Left renal cortex interstitium (tissue), 4 donors: ENCODE measurements at places on chromosomes 7 and 10.

GRCh38 chr10:69312528-69312927, 34.2 kb downstream of the HK1 start:
- DNase-seq = no peak

DNA sequence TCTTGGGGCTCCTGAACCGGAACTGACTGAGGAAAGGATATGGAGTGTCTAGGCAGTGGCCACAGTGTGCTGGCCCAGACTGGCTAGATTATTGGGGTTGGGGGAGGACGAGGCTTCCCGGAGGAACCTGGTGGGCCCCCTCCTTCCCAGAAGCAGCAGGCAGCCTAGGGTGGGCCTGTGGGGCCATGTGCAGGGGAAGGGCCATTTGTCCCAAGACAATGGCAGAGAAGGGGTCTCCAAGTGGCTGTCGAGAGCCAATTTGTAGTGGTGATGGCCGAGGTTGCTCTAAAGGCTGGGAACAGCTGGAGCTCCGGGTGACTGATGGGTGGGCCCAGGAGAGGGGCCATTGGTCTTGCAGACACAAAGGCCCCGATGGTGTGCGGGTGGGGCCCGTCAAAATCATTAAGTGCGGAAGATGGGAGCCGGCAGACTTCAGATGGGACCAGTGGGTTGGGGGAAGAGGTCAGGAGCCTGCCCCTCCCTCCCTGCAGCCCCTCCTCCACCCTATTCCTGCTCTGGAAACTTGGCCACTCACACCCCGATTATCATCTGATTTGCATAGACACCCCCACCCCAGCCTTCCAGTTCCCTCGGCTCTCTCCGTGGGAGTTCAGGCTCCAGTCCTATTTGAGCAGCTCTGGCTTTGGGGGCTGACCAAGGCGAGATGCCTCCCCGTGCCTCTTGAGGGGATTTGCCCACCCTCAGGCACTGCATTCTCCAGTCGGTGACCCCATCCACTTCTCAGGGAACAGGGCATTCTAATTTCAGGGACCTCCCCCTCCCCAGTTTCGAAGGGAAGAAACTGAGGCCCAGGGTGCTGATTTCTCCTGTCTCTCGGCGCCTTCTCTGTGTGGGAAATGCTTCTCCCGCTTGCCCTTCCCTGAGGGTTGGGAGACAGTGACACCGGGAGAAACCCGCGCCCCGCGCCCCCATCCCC, 36.0 kb upstream of the PAX2 start:
- no peak for DNase-seq

- no peak for DNase-seq
Observed at GRCh38 chr10:74026428-74027015, 28.6 kb downstream of the VCL start.

DNA sequence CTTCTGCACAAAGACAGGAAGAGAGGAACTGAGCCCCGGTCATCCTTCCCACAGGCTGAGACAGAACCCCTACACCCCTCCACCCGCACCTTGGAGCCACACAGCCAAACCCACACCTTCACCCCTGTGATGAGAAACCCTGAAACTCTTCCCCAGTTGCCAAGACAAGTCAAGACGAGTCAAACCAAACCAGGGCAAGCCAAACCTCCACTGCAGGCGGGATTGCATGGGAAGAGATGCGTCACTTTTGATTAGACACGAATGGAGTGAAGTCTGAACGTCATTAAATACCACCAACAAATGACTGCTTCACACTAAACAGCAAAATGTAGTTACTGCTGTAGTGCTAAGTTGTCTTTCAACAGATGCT, 73.8 kb downstream of the PRPF18 start:
- DNase-seq = no peak

GRCh38 chr7:89377219-89377618, 581.7 kb upstream of the TEX47 start:
- DNase-seq = no peak

DNA sequence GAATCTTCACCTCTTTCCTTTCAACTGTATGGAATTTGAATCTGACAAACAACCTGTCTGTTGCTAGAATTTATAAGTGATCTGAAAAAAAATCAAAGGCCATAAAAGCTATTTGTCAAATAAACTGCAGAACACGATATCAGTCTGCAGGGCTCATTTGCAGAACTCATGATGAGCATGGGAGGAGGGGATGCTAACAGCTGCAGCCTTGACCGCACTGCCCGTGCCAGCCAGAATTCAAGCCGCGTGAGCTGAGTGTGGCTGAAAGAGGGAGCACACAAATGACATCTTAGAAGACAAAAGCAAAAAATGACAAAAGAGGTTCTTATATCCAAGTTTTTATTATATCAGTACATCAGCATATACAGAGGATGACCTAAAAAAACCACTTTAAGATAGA, 15.7 kb downstream of the LRRTM3 start:
- no peak for DNase-seq

DNA sequence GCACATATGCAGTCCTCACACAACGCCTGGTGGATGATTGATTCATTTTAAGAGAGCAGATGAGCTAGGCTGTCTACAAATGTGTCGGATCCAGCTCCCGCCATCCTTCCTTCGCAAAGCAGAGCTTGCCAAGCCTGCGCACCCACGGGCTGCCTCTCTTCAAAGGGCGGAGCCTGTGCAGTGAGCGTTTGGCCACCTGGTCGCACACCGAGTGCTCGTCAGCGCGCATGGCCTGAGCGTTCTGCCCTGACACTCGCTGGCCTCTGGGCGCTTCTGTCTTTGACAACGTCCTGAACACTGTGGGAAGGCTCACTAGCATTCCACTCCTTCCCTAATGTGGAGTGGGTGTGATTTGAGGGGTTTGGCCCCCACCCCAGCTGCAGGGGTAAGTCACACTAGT, 47.1 kb upstream of the TMEM72 start:
- DNase-seq = no peak

DNA sequence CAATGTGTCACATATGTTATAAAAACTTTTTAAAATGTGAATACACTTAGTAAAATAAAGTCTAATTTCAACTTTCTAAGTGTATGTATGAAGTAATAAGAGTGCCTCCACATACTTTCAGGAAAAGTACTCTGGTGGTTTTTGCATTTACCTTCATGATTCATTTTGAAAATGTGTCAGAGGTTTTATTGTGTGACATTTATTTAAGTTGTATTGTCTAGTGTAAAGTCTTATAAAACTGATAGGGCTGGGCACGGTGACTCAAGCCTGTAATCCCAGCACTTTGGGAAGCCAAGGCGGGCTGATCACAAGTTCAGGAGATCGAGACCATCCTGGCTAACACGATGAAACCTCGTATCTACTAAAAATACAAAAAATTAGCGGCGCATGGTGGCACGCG, 226.5 kb downstream of the ITGB1 start:
- DNase-seq = no peak

DNA sequence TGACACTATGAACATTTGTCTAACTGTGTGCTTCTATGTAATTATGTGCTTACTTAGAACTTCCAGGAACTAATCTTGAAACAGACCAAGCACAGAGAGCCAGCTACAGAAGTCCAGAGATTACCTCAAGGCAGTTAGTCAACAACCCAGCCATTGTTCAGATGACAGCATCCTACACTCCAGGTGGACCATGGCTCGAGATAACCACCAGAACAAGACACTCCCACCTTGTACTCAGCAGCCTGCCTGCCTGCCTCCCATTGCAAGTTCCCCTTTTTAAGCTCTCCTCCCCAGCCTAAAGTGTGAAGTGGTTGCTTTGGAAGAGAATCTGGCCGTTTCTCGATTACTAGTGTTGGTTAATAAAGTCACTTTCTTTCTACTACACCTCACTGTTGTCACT, 1080.6 kb upstream of the LRRN3 start:
- no peak for DNase-seq

- DNase-seq = no peak
Observed at GRCh38 chr10:76644476-76644875, 993.1 kb downstream of the KCNMA1 start.

DNA sequence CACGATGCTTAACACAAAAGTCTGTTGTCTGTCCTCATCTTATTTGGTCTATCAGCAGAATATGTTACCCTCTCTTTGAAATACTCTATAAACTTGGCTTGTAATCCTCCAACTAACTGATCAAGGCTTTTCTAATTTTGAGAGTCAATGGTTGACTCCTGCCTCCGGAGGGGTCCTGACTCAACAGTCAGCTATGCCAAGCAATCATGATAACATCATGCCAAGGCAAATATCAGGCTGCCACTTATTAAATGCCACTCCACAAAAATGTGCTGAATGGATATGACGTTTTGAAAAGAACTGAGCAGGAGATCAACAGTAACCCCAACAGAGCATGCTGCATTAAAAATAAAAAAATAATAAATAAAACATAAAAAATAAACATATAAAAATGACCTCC, 116.1 kb downstream of the PARD3 start:
- DNase-seq = no peak

- no peak for DNase-seq
Observed at GRCh38 chr10:123068087-123068853, 59.5 kb downstream of the ACADSB start.

GRCh38 chr7:112279042-112279441, 72.5 kb downstream of the ZNF277 start:
- no peak for DNase-seq

- DNase-seq = no peak
Observed at GRCh38 chr10:26685441-26685840, 12.1 kb upstream of the PDSS1 start.

- DNase-seq = peak; percentile 49
Observed at GRCh38 chr10:73576178-73576889, 14.8 kb downstream of the USP54 start.

DNA sequence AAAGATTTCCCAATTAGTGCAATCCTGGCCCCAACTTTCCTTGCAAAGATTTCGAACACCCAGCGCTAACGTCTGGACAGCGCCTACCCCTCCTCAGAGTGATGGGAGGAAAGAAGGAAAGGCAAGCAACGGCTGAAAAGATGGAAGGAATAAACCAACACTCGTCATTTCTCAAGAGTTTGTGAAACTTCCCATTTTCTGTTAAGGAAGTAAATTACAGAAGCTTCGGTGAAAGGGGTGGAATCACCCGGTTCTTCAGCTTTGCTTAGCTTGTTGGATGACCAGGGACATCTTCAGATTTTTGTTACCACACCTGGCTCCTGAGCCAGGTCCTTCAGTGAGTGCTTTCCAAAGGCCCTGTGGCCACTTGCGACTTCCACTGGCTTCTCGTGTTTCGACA, 313.1 kb downstream of the SKIDA1 start:
- DNase-seq = no peak

DNA sequence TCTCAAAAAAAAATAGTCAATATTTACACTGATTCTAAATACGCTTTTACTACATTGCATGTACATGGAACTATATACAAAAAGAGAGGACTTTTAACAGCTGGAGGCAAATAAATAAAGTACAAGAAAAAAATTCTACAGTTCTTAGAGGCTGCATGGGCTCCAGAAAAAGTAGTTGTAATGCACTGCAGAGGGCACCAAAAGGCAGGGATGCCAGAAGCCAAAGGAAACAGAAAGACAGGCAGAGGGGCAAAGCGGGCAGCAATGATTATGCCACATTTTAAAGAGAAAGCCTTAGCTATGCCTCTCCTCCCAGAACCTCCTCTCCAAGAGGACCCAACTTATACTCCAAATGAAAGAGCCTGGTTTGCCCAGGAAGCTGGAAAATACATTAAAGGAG, 11.6 kb upstream of the ADCK2 start:
- DNase-seq = no peak

GRCh38 chr10:46539596-46540411, 16.7 kb downstream of the GPRIN2 start:
- DNase-seq = no peak

DNA sequence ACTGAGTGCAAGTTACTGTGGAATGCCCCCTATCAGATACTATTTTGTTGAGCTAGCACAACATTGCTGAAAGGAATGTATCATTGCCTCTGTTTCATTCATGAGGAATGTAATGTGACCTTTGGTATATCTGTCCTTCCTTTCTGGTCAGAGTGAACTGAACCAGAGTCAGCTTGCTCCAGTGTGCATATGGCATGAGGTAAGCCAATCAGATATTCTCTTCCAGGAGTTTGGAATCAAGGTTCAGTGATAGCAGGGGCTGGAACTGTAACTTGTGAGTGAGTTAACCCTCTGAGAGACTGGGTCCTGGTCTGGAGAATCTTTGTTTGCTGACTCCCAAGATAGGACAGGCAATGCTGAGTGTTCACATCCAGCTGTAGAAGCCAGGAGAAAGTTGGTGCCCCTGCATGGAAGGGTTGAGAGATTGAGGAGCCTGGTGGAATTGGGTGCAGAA, 45.3 kb upstream of the OSBPL3 start:
- DNase-seq = no peak

DNA sequence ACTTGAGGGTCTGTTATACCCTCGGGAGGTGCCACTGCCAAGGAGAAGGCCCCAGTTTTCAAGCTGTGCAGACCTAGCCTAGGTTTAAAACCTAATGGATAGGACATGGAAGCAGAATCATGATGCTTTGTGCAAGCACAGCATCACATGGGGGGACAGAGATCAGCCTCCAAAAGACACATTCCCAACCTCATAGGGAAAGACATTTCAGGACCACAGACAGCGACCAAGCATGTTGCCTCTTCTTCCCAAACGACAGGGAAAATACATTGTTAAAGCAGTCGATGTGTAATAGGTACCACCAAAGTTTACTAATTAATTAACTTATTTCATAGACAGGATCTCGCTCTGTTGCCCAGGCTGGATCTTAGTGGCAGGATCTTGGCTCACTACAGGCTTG, 573.9 kb downstream of the TCERG1L start:
- no peak for DNase-seq

DNA sequence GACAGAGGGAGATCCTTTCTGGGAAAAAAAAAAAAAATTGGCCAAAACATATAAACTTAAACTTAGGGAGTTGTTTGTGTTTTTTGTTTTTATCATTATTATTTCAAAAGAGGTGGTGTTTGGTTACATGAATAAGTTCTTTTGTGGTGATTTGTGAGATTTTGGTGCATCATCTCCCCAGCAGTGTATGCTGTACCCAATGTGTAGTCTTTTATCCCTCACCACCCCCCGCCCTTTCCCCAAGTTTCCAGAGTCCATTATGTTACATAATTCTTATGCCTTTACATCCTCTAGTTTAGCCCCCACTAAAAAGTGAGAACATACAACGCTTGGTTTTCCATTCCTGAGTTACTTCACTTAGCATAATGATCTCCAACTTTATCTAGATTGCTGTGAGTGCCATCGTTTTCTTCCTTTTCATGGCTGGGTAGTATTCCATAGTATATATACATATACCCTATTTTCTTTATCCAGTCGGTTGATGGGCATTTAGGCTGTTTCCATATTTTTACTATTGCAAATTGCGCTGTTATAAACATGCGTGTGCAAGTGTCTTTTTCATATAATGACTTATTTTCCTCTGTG, 148.1 kb upstream of the ZNF92 start:
- DNase-seq = no peak
